ENCODE measurements at places on chromosomes 16 and 17.

GRCh38 chr16:68229431-68230175 is 6.3 kb downstream of the ESRP2 start:
- DNase-seq = peak; percentile 63

- no peak for DNase-seq
Measured at GRCh38 chr17:1683459-1683858, 1.2 kb downstream of the PRPF8 start.

DNA sequence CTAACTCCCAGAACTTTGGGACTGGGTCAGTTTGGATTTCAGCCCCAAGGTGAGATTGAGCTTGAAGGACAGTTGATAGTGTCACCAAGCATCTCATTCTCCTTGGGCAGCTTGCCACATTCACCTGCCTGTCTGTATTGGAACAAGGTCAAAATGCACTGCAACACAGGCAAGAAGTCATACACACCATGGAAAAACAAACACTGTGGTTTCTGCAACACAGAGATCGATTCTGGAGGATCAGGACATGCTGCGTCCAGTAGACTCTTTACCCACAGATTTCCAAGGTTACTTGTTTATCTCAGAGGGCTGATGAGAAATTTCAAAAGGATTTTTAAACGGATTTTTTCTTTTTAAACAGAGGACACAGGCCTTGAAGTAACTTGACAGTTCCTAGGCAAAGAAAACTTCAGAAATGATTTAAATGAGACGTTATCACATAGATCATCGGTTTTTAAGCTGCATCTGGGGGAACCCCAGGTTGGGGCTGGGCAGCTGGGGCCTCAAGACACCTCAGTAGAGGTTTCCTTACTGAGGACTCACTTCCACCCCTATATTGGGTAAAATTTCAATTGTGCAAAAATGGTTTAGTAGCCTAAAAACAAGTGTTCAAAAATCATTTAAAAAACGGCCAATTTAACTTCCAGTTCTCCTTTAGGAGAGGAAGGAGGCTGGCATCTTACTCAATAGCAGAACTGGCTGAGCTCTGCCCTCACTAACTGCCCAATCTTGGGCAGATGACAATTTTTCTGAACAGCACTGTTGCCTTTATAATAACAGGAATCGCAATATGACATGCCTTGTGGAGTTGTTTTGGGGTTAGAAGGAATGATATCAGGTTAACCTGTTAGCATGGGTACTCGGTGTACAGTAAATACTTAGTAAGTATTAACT is 299.3 kb downstream of the XYLT1 start:
- DNase-seq = no peak

DNA sequence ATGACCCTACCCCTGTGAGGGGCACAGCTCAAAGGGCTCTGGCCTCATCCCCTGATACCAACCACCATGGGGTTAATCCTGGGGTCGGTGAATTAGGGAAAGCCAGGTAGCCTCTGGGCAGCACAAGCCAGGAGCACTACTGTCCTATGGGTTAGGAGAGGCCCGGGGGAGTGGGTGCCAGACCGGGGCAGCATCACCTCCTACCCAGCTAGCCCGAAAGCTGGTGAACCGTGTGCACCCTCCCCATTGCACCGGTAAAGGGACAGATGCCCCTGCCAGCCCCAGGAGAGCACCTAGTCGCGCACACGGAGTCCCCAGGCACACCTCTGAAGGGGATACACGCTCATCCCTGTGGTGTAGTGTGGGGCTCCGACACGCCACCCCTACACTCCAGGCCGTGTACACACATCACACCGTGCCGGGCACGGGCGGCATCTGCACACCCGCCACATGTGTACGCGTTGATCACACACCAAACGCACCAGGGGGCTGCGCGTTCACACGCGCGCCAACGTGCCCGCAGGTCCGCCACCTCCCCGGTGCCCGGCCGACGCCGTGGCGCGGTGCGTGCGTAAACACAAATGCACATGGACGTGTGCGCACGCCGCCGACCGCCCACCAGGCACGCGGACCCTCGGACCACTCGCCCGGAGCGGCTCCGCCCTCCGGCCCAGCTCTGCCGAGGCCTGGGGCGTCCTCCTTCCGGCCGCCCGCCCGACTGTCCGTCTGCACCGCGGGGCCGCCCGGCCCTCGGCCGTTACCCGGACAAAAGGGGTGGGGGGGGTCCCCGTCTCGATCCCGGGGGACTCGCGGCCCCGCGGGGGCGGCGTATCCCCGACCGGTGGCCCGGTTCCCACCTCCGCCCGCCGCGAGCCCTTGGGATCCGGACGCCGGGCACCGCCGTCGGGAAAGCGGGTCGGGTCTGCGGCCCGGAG is 785 bp downstream of the UBALD1 start:
- peak; percentile 50 for DNase-seq

GRCh38 chr17:74055508-74056160 is 147.8 kb upstream of the RPL38 start:
- no peak for DNase-seq

- DNase-seq = no peak
Measured at GRCh38 chr17:48453447-48453846, 23.4 kb upstream of the SKAP1 start.

- no peak for DNase-seq
Measured at GRCh38 chr16:58338205-58338604, 43.4 kb upstream of the PRSS54 start.

DNA sequence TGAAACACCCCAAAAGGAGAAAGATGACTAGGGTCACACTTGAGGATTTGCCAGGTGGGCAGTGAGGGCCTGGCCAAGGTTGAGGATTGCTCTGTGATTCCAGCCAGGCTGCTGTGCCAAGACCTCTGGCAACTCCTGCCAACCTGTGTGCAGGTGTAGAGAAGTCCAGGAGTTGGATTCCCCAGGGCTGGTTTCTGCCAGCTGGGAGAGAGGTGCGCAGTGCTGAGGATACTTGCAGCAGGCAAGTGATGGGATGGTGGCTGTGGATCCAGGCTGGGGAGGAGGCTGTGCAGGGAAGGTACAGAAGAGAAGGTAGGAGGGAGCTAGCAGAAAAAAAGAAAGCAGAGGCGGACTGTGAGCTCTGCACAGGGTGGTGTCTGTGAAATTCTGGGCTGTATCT is 6.6 kb downstream of the RIPOR1 start:
- DNase-seq = no peak

DNA sequence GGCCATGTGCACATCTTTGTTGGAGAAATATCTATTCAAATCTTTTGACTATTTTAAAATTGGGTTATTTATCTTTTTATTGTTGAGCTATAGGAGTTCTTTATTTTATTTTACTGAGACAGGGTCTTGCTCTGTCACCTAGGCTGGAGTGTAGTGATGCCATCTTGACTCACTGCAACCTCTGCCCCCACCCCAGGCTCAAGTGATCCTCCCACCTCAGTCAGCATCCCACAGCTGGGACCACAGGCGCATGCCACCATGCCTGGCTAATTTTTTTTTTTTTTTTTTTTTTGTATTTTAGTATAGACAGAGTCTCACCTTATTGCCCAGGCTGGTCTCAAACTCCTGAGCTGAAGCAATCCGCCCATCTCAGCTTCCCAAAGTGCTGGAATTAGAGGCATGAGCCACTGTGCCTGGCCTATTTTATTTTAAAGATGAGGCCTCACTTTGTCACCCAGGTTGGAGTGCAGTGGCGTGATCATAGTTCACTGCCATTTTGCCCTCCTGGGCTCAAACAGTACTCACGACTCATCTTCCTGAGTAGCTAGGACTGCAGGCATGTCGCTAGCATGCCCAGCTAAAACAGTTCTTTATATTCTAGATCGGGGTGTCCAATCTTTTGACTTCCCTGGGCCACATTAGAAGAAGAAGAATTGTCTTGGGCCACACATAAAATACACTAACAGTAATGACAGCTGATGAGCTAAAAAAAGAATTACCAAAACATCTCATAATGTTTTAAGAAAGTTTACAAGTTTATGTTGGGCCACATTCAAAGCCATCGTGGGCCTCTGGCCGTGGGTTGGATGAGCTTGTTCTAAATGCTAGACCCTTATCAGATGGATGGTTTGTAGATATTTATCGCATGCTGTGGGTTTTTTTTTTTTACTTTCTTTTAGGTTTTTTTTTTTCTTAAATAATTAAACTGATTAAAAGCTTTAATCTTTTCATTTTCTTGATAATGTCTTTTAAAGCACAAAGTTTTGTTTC is 13.7 kb downstream of the TENT4B start:
- DNase-seq = no peak

GRCh38 chr16:72658888-72659717 is 388.8 kb downstream of the ZFHX3 start:
- DNase-seq = no peak

DNA sequence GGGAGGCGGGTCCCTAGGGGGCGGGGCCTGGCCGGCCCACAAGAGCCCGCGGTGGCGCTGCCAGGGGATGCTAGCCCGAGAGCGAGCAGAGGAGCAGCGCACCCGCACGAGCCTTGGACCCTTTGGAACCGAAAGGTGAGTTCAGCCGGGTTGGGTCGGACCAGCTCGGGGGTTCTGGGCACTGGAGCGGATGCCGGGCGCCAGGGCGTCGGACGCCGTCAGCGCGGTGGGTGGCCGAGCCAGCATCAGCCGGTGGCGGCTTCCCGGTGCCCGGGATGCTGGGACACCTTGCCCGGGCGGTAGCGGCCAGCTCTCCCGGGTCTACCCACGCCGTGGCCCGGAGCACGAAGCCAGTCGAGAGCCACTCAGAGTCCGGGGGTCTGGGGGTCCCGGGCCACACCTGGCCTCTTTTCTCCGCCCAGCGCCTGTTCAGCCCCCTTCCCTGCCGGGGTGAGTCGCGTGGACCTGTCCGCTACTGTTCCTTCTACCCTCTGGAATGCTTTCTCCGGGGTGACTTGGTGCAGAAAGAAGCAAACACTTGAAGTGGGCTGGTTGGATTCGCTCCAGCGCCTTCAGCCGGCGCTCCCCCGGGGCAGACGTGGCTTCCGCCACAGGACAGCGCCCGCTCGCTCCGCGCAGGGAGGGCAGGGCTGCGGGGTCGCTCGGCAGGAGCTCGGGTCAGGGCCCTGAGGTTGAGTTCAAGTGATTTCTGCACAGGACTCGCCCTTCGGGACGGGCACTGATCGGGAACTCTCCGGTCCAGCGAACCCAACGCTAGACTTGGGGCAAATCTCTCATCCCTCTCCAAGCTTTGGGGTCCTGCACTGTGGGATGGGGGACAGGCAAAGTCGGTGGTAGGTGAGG is at the start of gene SCNN1G:
TSS of gene SCNN1G (plus strand) at position 67 of the 864 bp plus-strand sequence. CDS start 3,527 bp downstream, outside the sequence.
- DNase-seq = no peak

DNA sequence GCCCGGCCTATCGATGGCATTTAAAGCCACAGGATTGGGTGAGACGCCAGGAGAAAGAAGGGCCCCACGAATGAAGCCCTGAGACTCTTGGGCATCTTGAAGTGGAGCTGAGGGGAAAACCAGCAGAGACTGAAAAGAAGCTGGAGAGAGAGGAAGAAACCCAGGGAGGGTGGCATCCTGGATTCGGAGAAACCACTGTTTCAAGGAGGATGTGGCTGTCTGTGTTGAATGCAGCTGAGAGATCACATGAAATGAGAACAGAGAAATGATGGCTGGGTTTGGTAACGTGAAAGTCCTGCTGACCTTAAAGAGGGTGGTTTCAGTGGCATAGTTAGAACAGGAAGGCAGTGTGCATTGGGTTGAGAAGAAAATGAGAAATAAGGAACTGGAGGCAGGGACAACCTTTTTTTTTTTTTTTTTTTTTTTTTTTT is 3.8 kb downstream of the TNFSF12 start:
- no peak for DNase-seq

GRCh38 chr16:84816485-84816884 is 3.3 kb upstream of the CRISPLD2 start:
- no peak for DNase-seq

- no peak for DNase-seq
Measured at GRCh38 chr17:80948976-80949450, 42.6 kb upstream of the CHMP6 start.

GRCh38 chr16:14456793-14457481 is 173.1 kb downstream of the PARN start:
- DNase-seq = no peak

DNA sequence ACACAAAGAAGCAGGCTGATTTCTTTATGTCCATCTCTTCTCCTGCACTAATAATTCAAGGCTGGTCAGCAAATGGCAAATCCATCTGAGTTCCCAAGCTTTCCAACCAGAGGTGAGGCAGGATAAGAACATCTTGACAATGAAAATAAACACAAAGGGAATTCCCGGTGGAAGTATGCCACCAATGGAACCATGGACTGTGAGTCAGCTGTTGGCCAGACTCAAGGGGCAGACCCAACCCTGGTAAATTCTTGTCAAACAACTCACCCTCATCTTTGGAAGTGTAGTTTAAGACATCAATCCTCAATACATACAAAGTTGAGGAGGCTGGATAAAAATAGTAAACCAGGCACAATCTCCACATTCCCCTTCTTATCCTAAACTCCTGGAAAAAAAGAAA is 74.3 kb upstream of the CES5A start:
- DNase-seq = no peak

DNA sequence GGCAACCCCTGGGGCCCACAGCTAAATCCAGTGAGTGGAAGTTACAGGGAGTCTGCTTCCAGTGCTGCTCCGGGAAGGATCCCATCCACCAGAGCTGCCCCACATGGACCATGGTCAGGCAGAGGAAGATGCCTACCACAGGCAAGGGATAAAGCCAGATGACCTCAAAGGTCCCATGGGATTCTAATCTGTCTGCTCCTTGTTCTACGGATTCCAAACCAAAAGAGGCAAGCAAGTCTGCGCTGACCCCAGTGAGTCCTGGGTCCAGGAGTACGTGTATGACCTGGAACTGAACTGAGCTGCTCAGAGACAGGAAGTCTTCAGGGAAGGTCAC is 1.4 kb downstream of the CCL4L2 start:
- DNase-seq = no peak

DNA sequence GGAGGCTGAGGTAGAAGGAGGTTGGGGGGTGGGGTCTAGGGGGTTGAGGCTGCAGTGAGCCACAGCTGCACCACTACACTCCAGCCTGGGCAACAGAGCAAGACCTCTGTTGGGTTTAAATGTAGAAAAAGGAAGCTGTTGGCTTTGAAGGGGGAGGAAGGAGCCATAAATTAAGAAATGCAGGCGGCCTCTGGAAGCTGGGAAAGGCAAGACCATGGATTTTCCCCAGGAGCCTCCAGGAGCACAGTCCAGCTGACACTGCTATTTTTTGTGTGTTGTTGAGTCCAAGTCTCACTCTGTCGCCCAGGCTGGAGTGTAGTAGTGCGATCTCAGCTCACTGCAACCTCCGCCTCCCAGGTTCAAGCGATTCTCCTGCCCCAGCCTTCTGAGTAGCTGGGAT is 15.9 kb downstream of the LITAF start:
- DNase-seq = no peak

DNA sequence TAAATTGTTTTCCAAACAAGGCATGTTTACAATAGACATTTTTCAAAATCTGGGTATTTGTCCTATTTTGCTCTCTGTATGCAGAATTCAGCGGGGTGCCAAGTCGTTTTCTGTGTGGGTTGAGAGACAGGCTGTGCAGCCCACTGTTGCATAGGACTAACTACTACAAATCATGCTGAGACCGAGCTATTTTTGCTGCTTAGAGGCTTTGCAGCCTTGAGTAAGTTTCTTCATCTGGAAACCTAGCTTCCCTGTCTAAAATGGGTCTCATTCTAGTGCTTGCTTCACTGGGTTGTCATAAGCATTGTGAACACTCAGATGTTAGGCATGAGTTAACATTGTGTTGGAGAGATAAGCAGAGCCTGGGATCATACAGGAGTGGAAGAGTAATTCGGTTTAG is 1.3 kb downstream of the PRPSAP2 start:
- DNase-seq = no peak
